ENCODE measurements at places on chromosomes 7 and 10. TPM values are rescaled to one million over a fixed set of nuclear protein-coding genes. Genes with fewer than 3 reads are reported as not detected.

Gene SLC18A3
- not detected for total RNA-seq

DNA sequence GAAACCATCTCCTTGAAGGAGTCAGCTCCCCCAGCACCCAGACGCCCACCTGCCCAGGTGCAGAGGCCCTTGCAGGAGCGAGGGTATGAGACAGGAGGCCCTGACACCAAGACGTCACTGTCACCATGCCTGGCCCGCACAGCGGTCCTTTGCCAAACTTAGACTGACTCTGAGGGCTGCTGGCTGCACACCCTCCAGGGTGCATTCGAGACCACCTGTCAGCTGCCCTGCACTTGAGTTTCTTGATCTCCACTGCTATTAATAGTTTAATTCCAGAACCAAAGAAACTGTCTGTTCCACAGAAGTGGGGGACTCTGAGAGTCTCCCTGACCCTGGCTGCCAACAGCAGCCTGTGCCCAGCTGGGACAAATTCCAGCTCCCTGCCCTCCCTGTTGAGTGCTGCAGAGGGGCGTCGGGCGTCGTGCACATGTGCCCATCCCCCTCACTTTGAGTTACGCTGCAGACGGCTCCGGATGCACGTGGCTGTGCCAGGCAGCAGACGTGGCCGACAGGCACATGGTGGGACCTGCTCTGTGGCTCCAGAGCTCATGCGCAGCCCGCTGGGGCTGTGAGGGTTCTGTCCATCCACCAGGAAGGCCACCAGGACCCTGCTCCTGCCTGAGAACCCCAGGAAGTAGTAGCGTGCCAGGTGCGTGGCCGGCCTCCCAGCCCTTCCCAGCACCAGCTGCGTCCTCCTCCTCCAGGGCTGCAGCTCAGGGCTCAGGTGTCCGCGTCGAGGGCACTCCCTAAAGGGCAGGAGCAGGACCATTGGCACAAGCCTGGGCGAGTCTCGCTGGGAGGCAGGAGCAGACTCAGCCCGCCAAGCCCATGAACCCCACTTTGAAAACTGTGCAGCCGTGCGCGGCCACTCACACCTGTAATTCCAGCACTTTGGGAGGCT is 24.8 kb downstream of the ELFN1 start:
- DNase-seq, result no peak

DNA sequence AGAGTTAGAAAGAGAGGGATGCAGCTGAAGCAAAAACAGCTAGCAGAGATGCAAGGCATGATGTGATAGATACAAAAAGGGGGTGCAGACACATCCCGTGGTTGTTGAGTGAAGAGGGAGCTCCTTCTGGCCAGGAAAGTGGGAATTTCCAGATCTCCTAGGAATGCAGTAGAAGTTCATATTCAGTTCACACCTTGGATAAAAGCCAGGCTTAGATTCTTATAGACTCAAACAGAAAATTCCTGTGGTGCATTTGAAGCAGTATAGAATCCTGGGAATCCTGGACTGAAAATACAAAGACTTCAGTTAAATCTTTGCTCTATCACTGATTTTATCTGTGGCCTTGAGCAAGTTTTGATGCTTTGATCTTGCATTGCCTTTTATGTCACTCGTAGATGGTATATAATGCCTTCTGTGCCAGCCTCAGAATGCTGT is 33.9 kb downstream of the SGPL1 start:
- peak; percentile 48 for DNase-seq

- DNase-seq, result no peak
These were observed 80.0 kb downstream of the NKX6-2 start for GRCh38 chr10:132705943-132706342.

GRCh38 chr7:40656349-40656748 is 521.5 kb downstream of the SUGCT start:
- no peak for DNase-seq

Gene FANK1
- 6.8 TPM for total RNA-seq

- DNase-seq, result no peak
These were observed 33.2 kb downstream of the SH3PXD2A start for GRCh38 chr10:103822107-103822716.

- DNase-seq, result peak; percentile 92
These were observed 11.9 kb upstream of the SFR1 start for GRCh38 chr10:104109908-104110662.

DNA sequence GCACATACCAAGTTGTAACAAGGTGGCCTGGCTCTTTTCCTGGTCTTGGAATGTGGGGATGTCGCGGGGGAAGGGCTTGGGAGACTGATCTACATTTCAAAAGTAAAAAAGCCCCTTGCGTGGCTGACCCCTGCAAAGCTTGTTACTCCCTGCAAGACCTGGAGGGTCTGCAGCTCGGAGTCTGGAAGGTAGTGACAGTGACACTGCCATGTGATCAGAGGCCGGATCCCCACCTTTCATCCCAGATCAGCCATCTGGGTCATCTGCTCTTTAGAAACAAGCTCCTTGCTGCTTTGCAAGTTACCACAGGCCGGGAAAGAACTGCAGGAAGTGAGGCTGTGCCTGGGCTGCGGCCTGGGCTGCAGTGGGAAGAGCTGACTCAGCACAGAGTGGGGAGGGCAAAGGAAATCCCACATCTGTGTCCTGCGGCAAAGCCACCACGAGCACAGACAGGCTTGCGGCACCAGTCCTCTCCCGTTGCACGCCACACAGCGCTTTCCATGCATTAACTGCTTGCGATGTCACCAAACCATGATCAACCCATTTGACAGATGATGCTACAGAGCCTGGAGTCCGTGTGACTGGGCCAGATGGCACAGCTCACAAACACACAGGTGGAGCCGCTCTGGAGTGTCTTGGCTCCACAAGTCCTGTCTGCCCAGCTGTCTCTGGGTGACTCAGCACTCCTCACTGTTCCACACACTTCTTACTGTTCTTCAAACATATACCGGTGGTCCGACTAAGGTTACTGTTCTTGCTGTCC is 97.7 kb downstream of the SH3PXD2A start:
- no peak for DNase-seq

GRCh38 chr10:80614576-80615416 is 77.1 kb downstream of the SH2D4B start:
- no peak for DNase-seq

- no peak for DNase-seq
These were observed 116.9 kb downstream of the WDR37 start for GRCh38 chr10:1173091-1173490.

- peak; percentile 75 for DNase-seq
These were observed 113.2 kb upstream of the DGKB start for GRCh38 chr7:15015545-15016314.

DNA sequence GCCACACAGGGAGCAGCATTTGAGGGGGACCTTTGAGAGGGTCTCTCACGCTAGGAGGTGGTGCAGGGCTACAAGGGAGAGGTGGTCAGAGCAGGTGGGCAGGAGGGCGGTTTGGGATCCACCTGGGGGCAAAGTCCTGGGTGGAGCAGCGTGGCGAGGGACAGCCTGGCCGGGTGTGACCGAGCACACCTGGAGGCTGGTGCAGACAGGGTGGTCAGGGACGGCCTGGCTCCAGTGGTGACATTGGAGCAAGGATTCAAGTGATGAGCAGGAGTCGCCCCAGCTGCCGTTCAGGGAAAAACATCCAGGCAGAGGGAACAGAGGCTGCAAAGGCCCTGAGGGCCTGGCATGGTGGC is 36.0 kb downstream of the CLIP2 start:
- DNase-seq, result no peak

- no peak for DNase-seq
These were observed 31.9 kb downstream of the RPS24 start for GRCh38 chr10:78065611-78066010.

Gene CRYGN
- not detected for total RNA-seq

Gene CLEC2L
- not detected for total RNA-seq

DNA sequence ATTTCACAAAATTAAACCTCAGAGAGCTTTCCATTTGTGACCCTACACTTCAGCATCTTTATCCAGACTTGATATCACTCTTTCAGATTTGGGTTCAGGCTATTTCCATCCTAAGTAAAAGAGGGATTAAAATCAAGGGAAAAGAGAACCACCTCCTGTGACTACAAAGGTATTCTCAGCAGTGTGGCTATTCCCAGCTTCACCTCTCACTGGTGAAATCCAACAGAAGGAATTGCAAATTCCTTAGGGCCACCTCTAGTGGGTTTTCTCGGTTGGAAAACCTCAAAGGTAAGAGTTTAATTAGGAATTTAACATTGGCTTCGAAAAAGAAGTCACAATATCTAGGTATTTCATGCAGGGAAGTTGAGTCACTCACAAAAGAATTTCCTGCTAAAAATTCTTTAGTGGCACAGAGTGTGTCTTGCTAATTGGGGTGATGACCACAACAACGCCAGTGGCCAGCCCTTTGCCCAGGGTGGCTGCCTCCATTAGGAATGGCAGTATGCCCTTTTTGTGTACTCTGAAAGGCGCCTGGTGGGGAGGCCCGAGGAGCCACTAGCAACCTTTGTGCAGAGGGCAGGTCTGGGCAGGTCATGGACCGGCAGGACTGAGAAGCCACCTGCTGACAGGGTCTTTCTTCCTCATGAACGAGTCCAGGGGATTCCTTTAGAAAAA is 52.2 kb downstream of the SEM1 start:
- DNase-seq, result peak; percentile 16

DNA sequence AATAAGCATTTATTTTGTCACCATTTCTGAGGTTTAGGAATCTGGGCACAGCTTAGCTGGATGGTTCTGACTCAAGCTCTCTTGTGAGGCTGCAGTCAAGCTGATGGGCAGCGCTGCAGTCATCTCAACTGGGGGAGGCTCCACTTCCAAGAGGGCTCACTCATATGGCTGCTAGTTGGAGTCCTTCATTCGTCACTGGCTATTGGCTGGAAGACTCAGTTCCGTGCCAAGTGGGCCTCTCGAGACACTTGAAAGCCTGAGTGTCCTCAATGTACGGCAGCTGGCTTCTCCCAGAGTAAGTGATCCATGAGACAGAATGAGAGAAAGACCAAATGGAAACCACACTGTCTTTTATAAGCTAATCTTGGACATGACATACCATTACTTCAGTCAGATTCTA is 21.6 kb upstream of the COL13A1 start:
- DNase-seq, result no peak

Gene GPR15LG
- not detected for total RNA-seq

Gene CNNM1
- total RNA-seq, result 5.2 TPM

Gene CARD11
- 9.7 TPM for total RNA-seq

GRCh38 chr10:59508956-59509355 is 146.6 kb upstream of the FAM13C start:
- no peak for DNase-seq

Gene UCN3
- total RNA-seq, result not detected

- DNase-seq, result no peak
These were observed 7.7 kb downstream of the ZSCAN25 start for GRCh38 chr7:99624484-99624883.
